ENCODE measurements at places on chromosomes 12 and 14.

- no peak overlapping the region for H3K27ac ChIP-seq
- H3K27me3 ChIP-seq = no peaks in the 10 kb centered on the region
- DNase-seq = no peak
Observed at GRCh38 chr14:59155886-59156285, 32.6 kb upstream of the DAAM1 start.

GRCh38 chr14:104634886-104635570, 30.5 kb upstream of the TMEM179 start:
- peaks cover 13% of the 10 kb centered on the region for H3K27me3 ChIP-seq
- H3K4me3 ChIP-seq = no peak overlapping the region
- no peak overlapping the region for H3K27ac ChIP-seq
- peaks cover 3% of the 10 kb centered on the region for H3K4me1 ChIP-seq
- no peaks in the 10 kb centered on the region for H3K36me3 ChIP-seq

- no peaks in the 10 kb centered on the region for H3K36me3 ChIP-seq
- no peak overlapping the region for H3K4me3 ChIP-seq
- H3K27ac ChIP-seq = no peak overlapping the region
- H3K27me3 ChIP-seq = no peaks in the 10 kb centered on the region
Observed at GRCh38 chr14:93150227-93151208, 34.2 kb downstream of the MOAP1 start.

DNA sequence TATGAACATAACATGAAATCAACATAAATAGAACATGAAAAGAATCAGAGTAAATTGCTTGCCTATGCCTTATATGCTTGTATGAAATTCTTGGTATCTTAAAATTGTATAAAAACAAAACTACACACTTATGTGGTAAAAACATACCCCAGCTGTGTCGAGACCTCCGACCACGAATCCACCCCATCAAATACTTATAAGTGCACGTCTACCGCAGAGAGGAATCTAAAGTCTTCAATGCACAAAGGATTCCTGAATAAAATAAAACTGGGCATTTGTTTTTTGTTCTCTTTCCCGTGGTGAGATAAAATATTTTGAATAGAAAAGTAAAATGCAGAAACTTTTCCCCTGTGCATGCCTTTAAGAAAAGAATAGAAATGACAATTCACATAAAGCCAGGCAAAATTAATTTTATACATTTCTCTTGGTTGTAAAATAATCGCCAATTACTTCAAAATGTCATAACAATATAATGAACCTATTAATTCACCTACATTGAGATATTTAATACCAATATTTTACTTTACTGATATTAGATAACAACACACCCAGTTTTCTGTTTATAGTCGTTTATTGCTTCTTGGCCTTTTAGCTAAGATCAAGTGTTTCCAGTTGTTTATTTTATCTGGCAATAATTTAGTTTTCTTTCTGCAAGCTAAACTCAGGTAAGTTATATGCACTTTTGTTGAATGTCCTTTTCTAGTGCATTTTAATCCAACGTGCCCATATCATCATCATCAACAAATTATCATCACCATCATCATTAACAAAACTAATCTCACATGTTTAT, 1.0 kb downstream of the KLRK1 start:
- no peak for DNase-seq
- H3K27me3 ChIP-seq = no peaks in the 10 kb centered on the region
- H3K4me1 ChIP-seq = peaks cover 6% of the 10 kb centered on the region
- no peak overlapping the region for H3K27ac ChIP-seq

- H3K36me3 ChIP-seq = no peaks in the 10 kb centered on the region
- H3K27me3 ChIP-seq = no peaks in the 10 kb centered on the region
- DNase-seq = no peak
- no peak overlapping the region for H3K27ac ChIP-seq
- H3K4me1 ChIP-seq = no peaks in the 10 kb centered on the region
Observed at GRCh38 chr14:30587141-30587540, 28.2 kb downstream of the G2E3 start.

GRCh38 chr12:47349137-47350061, 269.6 kb upstream of the AMIGO2 start:
- H3K4me1 ChIP-seq = no peaks in the 10 kb centered on the region
- no peak overlapping the region for H3K27ac ChIP-seq
- H3K27me3 ChIP-seq = no peaks in the 10 kb centered on the region
